ENCODE measurements at places on chromosomes 12 and 14. TPM values are rescaled to one million over a fixed set of nuclear protein-coding genes. Genes with fewer than 3 reads are reported as not detected.

Gene RNU6-7
- total RNA-seq = not detected

Gene TMEM119
- total RNA-seq = not detected

Gene GPR137C
- 0.22 TPM for total RNA-seq

Gene TAS2R20
- total RNA-seq = 18.2 TPM

Gene SLC2A14
- total RNA-seq = not detected

Gene HPD
- not detected for total RNA-seq

Gene CLEC4D
- total RNA-seq = not detected

Gene MANSC4
- total RNA-seq = not detected

Gene FAM181A
- not detected for total RNA-seq

Gene MEG3
- total RNA-seq = not detected

Gene GDF3
- total RNA-seq = not detected

Gene MED6
- 49.9 TPM for total RNA-seq

Gene FBRSL1
- 4.0 TPM for total RNA-seq

DNA sequence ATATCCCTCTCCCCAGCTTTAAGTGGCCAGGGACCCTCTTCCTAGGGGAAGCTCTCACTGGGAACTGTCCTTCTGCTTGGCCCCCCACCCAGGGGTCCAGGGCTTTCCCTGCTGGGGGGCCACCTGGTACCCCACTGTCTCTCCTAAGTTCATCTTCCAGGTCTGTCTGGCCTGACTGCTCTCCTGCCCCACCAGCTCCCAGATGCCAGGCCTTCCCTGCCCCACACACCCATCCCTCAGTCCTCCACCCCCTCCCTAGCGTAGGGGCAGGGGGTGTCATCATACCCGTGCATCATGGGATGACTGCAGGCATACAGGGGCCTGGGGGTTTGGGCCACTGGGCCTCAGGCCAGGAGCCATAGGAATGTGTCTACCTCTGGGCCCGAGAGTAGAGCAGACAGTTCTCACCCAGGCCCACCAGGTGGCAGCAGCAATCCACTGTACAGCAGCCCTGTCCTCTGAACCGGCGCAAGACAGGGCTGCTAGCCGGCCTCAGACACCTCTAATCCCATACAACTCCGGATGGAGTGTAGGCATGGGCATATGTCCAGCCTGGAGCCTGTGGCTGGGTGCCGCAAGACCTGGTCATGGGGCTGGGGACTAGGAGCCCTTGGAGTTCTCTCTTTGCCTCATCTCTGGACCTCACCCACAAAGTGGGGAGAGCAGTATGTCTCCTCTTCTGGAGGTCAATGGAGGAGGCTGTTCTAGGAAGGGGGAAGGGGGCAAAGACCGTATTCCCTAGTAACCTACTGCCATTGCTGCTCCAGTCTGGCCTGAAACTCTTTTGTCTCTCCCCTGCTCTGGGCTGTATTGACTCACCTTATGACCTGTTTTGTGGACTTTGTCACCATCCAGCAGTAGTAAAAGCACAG, 10.0 kb upstream of the SMARCD1 start:
- peak; percentile 93 for DNase-seq

GRCh38 chr12:22223356-22223755, 111.2 kb downstream of the ST8SIA1 start:
- DNase-seq = no peak

DNA sequence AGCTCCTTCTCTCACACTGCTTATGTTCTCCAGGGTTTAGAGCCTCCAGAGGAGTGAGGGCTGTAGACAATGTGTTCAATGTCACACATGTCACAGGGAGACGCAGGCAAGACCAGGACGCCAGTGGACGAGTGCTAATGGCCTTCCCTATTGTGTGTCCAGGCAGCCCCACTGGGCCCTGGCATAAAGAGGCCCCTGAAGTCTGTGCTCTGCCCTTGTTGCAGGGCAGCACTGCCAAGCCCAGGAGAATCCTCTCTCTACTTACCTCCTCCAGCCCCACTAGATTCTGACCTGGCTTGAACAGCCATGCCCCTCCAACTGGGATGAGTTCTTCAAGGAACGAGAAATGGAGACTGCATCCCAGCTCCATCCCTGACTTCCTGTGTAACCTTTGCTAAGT, 24.8 kb upstream of the TMEM106C start:
- DNase-seq = no peak

GRCh38 chr12:78085542-78086182, 255.0 kb downstream of the NAV3 start:
- no peak for DNase-seq

DNA sequence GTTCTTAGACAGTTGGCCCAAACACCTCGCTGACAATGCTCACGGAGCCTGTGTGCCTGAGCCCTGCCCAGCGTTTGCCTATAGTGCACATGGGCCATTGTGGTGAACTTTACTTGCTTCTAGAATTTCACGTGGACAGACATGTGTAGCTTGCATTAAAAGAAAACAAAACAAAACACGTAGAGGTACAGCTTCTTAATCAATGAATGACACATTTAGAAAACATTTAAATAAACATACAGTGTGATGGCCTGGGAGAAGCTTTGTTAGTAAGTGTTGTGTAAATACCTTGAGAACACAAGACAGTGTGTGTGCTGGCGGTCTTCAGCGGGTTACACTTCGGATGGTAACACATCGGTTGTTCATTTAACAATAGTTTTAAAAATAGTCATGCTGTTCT, 38.1 kb downstream of the SMOC1 start:
- DNase-seq = no peak

DNA sequence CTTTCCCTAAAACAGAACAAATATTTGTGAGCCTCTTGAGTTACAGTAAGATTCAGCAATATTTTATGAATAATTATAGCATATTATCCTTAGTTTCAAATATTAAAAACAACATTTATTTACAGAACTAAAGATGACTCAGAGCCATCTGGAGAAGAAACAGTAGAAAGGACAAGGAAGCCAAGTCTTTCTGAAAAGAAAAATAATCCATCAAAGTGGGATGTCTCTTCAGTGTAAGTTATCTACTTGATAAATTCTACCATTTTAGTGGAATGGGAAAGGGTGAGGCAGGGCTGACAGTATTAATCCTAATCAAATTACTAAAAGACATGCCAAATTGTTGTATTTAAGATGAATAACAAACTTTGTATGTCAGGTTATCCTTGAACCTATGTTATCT, 88.1 kb downstream of the DNAI7 start:
- DNase-seq = no peak

- DNase-seq = peak; percentile 97
Observed at GRCh38 chr14:94173885-94174603, at the start of gene PPP4R4. Gene PPP4R4, plus strand, starts transcription at chr14:94174322. Its CDS starts 144 bp downstream, at chr14:94174466.

DNA sequence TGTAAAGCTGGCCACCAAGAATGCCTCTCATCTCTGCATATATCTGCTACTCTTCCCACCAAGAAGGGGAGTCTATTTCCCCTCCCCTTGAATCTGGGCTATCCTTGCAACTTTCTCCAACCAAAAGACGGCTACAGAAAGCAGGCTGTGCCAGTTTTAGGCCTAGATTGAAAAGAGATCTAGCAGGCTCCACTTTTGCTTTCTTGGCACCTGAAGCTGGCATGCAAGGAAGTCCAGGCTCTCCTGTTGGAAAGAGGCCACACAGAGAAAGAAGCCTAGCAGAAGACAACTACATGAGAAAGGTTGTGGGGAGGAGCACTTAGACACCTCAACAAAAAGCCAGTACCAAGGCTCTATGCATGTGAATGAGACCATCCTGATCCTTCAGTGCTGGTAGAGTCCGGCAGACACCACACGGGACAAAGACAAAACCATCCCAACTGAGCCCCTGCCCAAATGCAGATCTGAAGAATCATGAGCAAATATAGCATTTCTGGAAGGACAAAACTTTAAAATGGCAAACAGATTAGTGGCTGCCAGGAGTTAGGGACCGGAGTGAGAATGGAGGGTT, 68.0 kb downstream of the SPPL3 start:
- no peak for DNase-seq

GRCh38 chr12:52020539-52021336, 14.0 kb downstream of the TAMALIN start:
- peak; percentile 87 for DNase-seq

GRCh38 chr14:93789228-93790130, 1.2 kb upstream of the PRIMA1 start:
- DNase-seq = peak; percentile 59

GRCh38 chr14:91125801-91126200, 11.9 kb downstream of the DGLUCY start:
- DNase-seq = no peak

- peak; percentile 90 for DNase-seq
Observed at GRCh38 chr14:90495357-90496276, 98.8 kb downstream of the CALM1 start.

DNA sequence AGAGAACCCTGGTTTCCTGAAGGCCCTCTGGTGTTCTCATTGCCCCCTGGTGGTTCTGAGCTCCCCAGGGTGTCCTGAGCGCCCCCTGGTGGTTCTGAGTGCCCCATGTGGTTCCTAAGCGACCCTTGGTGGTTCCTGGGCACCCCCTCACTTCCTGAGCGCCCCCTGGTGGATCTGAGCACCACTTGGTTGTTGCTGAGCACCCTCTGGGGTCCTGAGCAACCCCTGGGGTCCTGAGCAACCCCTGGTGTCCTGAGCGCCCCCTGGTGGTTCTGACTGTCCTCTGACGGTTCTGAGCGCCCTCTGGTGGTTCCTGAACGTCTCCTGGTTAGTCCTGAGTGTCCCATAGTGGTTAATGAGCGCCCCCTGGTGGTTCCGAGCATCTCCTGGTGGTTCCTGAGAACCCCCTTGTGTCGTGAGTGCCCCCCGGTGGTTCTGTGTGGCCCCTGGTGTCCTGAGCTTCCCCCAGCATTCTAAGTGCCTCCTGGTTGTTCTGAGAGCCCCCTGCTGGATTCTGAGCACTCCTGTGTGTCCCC, 568.3 kb downstream of the TMEM121 start:
- DNase-seq = peak; percentile 78

DNA sequence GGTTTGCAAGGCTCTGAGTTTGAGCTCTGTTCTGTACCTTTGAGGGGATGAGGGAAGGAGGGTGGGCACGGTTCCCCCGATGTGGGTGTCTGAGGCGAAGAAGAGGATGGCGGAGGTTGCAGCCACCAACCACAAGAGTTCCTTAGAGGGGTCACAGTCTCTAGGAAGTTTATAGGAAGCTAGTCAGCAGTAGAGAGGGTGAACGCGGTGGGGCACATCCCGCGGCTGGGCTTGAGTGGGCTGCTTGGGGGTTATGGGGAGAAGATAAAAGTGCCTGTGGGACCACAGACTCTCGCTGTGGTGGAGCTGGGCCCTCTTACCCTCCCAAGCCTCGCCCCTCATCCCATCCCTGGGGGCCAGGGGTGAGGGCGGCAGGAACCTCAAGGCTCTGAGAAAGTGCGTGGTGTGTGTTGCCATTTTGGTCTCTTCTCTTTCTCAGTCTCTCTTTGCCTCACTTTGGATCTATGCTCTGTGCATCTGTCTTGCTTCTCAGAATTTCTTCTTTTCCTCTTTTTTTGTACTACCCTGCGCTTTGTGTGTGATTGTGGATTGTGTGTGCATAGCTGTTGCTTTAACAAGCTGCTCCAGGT, 2.7 kb downstream of the CD4 start:
- DNase-seq = no peak

- no peak for DNase-seq
Observed at GRCh38 chr14:94373708-94374107, 14.7 kb downstream of the SERPINA1 start.

GRCh38 chr12:5587711-5588121, 155.8 kb downstream of the NTF3 start:
- DNase-seq = no peak

All from Karpas-422 (cell line).